ENCODE measurements at places on chromosomes 2 and 18.

DNA sequence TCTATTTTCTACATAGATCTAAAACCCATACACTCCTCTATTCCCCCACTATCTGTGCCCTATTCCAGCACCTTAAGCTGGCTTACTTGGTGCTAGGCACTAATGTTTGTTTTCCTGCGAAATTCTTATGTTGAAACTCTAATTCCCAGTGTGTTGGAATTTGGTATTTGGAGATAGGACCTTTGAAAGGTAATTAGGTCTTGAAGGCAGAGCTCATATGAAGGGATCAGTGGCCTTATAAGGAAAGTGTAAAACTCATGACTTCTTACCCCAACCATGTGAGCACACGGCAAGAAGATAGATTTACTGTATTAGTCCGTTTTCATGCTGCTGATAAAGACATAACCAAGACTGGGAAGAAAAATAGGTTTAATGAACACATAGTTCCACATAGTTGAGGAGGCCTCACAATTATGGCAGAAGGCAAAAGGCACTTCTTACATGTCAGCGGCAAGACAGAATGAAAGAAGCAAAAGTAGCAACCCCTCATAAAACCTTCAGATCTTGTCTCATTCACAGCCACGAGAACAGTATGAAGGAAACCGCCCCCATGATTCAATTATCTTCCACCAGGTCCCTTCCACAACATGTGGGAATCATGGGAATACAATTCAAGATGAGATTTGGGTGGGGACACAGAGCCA is 10.5 kb upstream of the LRATD1 start:
- no peak for DNase-seq

DNA sequence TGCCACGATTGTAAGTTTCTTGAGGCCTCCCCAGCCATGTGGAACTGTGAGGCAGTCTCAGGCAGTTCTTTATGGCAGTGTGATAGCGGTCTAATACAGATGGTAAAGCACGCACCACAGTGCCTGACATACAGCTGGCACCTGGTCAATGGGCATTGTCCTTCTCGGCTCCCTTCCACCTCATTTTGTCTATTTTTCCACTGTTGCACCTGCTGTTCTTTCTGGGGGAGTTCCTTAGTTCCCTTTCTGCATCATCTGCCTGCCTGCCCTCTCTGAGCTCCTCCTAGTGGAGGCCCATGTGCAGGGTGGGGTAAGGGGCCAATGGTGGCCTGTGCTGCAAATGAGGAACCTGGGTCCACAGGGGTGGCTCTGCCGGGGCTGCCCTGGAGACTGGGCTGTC is 157.6 kb downstream of the LPIN1 start:
- no peak for DNase-seq

DNA sequence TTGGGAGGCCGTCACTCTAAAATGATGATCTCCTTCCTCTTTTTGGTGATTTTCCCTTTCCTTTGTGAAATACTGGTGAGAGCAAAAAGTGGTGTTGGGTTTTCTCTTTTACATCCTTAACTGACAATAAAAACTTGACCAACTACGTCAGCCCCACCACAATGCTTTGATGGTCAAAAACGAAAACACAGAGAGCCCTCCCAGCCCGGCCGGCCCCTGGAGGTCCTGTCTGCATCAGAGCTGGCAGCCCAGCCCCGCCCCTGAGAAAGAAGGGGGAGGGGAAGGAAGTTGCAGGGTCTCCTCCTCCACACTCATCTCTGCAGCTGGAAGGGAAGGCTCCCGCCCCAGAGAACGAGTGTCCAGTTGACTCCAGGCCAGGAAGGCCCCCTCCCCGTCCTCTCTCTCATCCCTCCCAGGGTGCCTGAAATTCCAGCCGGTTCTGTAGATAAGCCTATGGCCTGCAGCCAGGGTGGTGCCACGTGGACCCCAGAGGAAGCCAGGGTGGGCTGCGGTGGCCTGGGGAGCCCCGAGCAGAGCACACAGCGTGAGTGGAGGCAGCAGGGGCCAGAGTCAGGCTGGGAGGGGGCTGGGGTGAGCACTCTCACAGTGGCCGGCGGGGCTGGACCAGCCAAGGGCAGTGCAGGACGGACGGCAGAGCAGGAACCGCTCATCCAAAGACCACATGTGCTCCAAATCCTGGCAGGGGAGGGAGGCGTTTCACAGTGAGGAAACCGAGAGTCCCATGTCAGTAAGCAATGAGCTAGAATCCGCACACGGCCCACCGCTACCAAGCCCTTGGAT is 19.8 kb downstream of the BIN1 start:
- DNase-seq = no peak

- DNase-seq = no peak
Measured at GRCh38 chr2:28591711-28592335, 96.0 kb downstream of the PLB1 start.

Data from NCI-H510A treated with DMSO at 0.1 percent for 48 hours (cell line).